ENCODE measurements at places on chromosomes 16 and 17.
A peak's percentile ranks its signal among the peaks of the same experiment; 100 is the strongest.

DNA sequence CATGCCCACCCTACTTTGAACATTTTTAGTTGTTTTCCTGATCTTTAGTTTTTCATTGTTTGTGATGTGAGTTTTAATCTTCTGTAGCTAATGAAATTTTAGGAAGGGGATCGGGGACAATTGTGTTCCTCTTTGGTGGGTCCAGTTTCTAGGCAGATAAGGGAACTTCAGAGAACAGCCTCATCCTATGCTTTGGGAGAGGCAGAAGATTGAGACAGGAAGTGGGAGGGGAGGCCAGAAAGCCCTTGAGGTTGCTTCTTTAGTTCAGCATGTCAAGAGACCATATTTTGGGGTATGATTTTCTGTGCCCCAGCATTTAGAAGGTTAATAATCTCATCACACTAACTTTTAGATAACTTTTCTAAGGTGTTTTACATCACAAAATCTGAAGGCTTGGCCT, 191.0 kb downstream of the TANC2 start:
- no peak for DNase-seq

GRCh38 chr17:17156511-17156910, 49.6 kb downstream of the PLD6 start:
- DNase-seq, result no peak

GRCh38 chr17:76747716-76748363, 9.9 kb downstream of the MFSD11 start:
- no peak for DNase-seq

- no peak for DNase-seq
Measured at GRCh38 chr16:81392011-81392410, 52.6 kb upstream of the CMIP start.

GRCh38 chr17:65371702-65372101, 189.7 kb downstream of the AXIN2 start:
- no peak for DNase-seq

GRCh38 chr16:578870-579405, 9.2 kb downstream of the PIGQ start:
- DNase-seq, result no peak

GRCh38 chr16:88087517-88087877, 136.3 kb downstream of the BANP start:
- no peak for DNase-seq

DNA sequence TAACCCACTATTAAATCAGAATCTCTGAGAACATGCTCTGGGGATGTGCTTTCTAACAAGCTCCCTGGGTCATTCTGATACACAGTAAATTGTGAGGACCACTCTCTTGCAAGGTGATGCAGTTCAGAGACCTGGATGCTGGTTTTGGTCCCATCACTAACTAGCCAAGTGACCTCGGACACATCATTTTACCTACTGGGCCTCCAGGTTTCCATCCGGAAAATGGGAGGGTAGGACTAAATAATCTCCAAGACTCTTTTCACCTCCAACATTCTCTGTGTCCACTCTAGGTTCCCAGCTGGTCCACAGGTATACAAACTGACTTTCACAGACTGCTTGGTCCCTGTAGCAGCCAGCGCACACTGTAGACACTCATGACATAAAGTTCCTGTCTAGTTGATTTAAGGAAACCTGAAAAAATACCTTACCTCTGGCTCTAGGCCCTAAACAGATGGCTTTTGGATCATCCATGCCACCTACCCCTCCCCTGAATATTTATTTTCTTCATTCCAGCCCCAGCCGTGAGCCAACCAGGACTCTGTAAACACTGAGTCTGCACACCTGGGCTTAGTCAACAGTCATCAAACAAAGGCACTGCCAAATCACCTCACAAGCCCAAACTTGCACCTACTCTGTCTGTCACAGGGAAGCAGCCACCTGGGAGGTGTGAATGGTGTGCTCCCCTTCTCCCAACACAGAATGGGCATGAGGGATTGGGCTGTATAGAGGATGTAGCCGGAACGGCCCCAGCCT, 51.3 kb upstream of the MRPS23 start:
- DNase-seq, result peak; percentile 97

- DNase-seq, result no peak
Measured at GRCh38 chr17:63538693-63539595, 11.3 kb upstream of the DCAF7 start.

- no peak for DNase-seq
Measured at GRCh38 chr17:80667462-80668277, 123.0 kb downstream of the RPTOR start.

GRCh38 chr17:48054238-48055185, 6.4 kb downstream of the NFE2L1 start:
- peak; percentile 75 for DNase-seq

DNA sequence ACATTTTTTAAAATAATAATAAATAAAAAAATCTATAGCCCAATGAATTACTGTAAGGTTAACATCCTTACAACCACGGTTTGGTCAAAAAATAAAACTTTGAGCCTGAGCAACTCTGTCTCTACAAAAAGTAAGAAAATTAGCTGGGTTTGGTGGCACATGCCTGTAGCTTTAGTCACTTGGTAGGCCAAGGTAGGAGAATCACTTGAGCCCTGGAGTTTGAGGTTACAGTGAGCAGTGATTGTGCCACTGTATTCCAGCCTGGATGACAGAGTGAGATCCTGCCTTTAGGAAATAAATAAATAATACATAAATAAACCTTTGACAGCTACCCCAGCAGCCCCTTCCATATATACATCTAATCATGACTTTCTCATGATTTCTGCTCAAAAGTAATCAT, 26.9 kb upstream of the PHAF1 start:
- no peak for DNase-seq

DNA sequence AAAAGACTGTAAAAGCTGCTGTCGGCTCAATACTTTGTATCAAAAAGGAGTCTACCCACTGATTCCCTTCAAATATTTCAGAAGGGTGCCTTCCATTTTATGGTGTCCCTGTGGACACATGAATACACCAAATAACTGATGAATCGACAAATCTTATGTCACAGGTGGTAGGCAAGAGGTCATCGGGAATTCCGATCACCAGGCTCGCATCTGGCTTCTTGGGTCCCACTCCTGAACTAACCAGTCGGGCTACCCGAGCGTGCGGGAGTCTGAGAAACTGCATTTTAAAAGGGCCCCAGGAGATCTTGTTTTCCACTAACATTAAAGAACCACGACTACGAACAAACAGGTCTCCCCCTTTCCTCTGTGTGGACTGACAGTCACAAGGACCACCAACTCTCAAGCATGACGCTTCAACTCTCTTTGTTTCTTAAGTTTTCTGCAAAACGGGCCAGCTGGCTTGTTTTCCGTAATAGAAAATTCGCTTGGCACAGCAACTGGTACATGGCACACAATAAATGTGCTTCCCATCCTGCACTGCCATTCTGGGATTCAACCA, 873 bp downstream of the PSME3IP1 start:
- no peak for DNase-seq

DNA sequence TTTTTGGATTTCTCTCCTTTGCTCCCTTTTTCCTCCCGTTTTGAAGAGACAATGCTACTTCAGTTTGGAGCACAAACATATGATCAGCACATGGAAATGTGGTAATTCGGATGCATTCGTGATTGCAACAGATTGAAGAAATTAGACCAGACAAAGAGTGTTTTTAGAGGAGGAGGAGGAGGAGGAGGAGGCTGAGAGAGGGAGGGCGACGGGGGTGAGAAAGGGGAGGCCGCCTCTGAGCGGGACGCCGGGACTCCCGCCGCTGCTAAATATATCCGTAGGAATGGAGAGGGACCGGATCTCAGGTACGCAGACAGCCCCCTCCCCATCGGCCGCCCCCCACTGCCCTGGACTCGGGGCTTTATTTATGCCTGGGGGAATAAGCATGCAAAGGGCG, 179.3 kb downstream of the SEC14L1 start:
- DNase-seq, result no peak

DNA sequence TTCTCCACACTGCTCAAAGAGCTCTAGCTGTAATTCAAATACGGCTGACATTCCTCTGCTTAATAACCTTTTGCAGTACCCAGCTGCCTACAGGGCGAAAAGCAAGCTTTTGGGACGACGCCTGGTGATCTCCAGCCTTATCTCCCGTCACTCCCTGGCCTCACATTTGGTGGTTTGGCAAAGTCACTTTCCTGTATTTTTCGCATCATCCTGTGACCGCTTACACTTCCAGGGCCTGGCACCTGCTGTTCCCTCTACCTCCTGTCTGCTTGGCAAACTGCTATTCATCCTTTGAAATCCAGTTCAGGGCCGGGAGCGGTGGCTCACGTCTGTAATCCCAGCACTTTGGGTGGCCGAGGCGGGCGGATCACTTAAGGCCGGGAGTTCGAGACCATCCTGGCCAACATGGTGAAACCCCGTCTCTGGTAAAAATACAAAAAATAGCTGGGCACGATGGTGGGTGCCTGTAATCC, 2.7 kb upstream of the BHLHA9 start:
- no peak for DNase-seq

- no peak for DNase-seq
Measured at GRCh38 chr16:49952386-49952785, 72.6 kb upstream of the CNEP1R1 start.

- DNase-seq, result no peak
Measured at GRCh38 chr16:70653406-70653805, 7.0 kb downstream of the IL34 start.

DNA sequence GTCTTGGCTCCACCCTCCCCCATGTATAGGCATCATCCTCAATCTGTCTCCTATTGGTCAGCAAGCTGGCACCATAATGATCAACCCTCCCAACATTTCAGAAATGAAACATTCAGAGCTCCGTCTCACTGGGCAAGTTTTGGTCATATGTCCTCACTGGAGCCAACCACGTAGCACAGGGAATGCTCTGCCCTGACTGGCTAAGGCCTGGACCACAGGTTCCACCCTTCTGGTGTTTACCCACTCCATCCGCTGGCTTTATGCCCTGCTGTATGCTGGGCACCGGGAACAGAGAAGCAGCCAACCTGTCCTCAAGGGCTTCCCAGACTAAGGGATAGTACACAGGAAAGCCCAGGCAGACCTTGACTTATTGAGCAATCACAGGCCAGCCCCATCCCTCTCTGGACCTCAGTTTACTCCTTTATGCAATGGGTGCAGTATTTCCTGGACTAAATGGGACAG, 20.5 kb downstream of the MYO15A start:
- no peak for DNase-seq

DNA sequence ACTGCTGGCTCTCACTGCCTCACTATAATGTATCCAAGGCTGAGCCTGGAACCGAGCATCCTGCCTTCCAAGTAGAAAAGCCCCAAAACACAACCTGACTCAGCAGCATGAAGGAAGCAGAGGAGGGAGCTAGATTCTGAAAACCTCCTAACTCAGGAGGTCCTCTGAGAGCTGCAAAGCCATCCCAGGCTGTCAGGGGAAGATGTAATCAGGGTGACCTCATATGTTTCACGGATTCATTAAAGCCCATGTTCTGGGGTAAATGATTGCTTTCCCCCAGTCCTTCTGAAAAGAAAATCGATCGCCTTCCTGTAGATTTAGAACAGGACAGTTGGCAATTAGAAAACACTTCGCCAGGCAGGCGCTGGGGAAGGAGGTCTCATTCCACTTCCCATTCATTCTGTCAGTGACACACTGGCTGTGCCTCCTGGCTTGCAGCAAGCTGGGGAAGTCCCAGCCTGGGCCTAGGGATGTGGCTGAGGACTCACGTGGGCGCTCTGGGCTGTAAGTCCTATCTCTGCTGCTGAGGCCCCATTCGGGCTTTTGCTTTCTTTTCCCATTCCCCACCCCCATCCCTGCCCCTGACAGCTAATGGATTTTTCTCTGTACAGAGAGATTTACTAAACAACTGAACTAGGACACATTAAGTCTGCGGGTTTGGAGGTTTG, 75.7 kb upstream of the TMEM132E start:
- no peak for DNase-seq

GRCh38 chr17:44386182-44386525, 3.3 kb downstream of the ITGA2B start:
- DNase-seq, result peak; percentile 14

GRCh38 chr17:45784741-45785479, 790 bp downstream of the CRHR1 start:
- DNase-seq, result peak; percentile 47

- no peak for DNase-seq
Measured at GRCh38 chr16:85220964-85221731, 108.9 kb upstream of the CIBAR2 start.

GRCh38 chr17:59753522-59754467, 46.3 kb downstream of the VMP1 start:
- peak; percentile 70 for DNase-seq

GRCh38 chr16:72877374-72878028, 170.4 kb downstream of the ZFHX3 start:
- DNase-seq, result no peak

DNA sequence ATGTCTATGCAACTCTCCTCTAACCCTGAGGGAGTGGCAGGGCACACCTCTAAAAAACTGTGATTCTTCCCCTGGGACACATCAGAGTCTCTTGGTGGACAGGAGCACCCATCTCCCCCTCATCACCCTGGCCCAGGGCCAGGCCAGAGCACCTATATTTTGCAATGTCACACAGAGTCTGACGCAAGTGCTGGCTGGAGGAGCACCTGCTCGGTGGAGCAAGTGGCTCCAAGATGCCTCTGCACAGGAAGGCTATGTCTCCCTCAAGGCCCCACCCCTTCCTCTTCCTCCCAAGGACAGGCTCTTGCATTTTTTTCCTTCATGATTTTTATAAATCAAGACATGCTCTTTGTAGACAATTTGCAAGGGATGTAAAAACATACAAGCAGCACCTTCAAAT, 13.3 kb downstream of the SNN start:
- no peak for DNase-seq

GRCh38 chr17:45063198-45063597, 2.1 kb downstream of the NMT1 start:
- no peak for DNase-seq

DNA sequence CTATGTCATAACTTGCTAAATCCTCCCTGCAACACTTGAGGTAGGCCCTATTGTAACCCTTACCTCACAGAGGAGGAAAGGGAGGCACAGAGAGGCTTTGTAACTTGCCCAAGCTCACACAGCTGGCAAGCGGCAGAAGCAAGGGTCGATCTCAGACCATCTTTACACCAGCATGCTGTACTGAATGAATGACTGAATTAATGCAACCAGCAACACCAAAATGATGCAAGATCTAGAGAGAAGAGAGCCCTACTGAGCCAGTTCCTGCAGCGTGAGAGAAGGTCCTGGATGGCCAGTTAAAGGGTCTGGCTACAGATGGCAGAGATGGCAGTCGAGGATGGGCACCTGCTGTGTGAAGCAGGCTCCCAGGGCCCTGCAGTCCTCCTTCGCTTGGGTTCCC, 8.2 kb upstream of the KLHL36 start:
- DNase-seq, result no peak

GRCh38 chr16:59385491-59385890, 651.4 kb upstream of the GOT2 start:
- no peak for DNase-seq

DNA sequence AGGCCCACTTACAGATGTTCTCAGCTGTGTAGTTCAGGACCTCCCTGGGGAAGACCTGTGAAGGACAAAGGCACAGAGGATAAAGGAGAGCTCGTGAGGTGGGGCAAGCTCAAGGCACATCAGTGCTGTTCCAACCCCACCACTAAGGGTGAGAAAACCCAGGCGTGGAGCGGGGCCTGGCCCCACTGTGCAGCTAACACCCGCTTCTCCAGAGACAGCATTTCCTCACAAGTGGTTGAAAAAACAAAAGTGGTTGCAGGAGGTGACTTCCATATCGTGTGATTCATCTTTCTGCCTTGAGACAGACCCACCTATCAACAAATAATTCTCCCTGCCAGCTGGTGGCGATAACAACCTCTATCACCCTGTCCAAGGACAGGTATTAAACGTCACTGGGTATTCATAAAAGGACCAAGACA, 30.0 kb downstream of the SNN start:
- no peak for DNase-seq

GRCh38 chr16:66620429-66620795, 15.9 kb downstream of the CMTM3 start:
- no peak for DNase-seq

Data from NCI-H1105 treated with DMSO at 0.1 percent for 48 hours (cell line).